ENCODE measurements at places on chromosomes 3 and 15. TPM values are rescaled to one million over a fixed set of nuclear protein-coding genes. Genes with fewer than 3 reads are reported as not detected.

The TNIK gene
- total RNA-seq = 0.69 TPM

The TJP1 gene
- 42.9 TPM for total RNA-seq

The STRA6 gene
- total RNA-seq = 0.84 TPM

- peak; percentile 55 for DNase-seq
Observed at GRCh38 chr15:50907601-50908208, 778 bp upstream of the AP4E1 start.

DNA sequence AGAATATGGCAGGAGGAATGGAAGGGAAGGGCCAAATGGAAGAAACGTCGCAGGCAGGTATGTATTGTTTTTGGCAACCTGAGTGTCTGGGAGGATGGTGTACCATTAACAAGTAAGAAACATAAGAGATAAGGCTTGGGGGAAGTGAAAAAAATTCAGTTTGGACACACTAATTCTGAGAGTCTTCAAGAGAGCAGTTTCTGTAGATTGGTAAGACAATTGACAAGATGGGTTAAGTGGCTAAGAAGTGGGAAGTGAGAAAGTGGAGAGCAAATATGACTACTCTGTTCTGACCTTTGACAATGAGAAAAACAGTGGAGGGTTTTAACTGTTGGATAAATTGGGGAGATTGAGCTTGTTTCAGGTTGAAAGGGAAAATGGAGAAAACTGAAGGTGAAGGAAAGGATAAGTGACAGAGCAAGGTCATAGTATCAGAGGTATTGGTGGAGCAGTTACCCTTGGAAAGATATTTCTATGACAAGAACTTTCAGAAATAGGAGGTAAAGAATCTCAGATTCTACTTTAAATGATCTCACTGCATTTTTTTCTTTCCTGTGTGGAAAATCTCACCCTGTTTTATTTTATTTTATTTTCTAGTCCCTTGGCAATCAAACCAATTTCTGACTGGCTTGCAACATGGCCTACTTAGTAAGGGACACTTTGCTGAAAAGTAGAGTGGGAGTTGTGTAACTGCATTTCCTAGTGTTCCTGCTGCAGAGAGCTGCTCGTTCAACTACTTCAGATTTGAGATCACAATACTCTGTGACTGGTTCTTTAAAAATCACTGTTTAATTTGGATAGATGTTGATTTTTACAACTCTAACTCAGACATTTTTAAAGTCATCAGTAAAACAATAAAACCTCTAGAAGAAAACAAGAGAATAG is 23.1 kb upstream of the GABPB1 start:
- DNase-seq = no peak

- DNase-seq = no peak
Observed at GRCh38 chr3:76131396-76132153, 346.2 kb upstream of the ZNF717 start.

DNA sequence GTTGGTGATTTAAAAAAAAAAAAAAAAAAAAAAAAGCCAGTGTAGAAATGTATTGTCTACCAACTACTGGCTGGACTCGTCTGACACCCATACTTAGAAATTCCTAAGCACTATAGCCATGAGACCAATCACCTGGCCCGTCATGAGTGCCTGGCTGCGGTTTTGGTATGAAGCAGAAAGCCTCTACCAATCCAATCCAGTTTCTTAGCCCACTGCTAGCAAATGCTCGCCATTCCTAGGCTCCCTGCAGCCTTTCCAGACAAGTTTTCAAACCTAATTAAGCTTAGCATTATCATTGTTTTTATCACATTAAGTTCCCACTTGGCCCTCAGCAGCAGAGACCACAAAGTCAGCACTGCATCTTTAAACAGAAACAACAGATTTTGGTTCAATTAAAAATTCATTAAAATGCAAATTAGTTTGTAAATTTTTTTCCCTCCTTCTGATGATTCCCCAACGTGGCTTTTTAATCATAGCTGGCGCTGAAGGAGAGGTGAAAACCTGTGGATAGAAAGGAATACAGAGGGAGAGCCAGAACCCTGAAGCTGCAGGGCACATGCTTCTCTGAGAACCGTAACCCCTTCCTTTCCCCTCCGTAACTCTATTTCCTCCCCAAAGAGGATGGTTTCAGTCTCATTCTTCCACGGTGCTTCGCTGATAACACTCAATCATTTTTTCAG is 32.2 kb upstream of the ST8SIA2 start:
- no peak for DNase-seq
